ENCODE measurements at places on chromosomes 1 and 21. TPM values are rescaled to one million over a fixed set of nuclear protein-coding genes. Genes with fewer than 3 reads are reported as not detected.

GRCh38 chr1:204473400-204473965 lies 21.1 kb downstream of the PIK3C2B start:
- DNase-seq, result no peak

DNA sequence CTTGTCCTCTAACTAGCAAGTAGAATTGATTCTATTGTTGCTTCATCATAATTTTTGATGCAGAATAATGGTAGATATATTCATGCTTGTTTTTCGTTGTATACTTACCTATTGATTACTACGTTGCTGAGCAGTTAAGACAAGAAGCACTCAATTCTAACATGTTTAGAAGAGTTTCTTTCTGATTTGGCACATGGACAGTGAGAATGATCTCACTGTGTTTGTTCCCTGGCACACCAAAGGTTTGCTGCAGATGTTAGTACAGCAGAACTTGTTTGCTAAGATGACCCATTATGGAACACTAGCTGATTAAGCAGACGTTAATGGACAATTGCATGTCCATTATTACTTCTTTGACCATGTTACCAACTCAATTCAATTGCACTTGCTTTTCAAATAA lies 184.7 kb upstream of the SGIP1 start:
- no peak for DNase-seq

GRCh38 chr1:61523229-61523628 lies 201.7 kb downstream of the TM2D1 start:
- DNase-seq, result no peak

SEMA4A gene
- 3.3 TPM for total RNA-seq

LDLRAD2 gene
- total RNA-seq, result not detected

Measured in esophagus muscularis mucosa (tissue), 4 donors.